ENCODE measurements at places on chromosomes 11 and 22. TPM values are rescaled to one million over a fixed set of nuclear protein-coding genes. Genes with fewer than 3 reads are reported as not detected.

GRCh38 chr11:106495046-106495445 lies 417.6 kb downstream of the AASDHPPT start:
- DNase-seq, result no peak

- no peak for DNase-seq
Observed at GRCh38 chr22:31943206-31943977, 943 bp upstream of the YWHAH start.

The OR4D5 gene
- not detected for total RNA-seq

The STK33 gene
- 0.65 TPM for total RNA-seq

The MYEOV gene
- total RNA-seq, result not detected

GRCh38 chr11:8110396-8110795 lies 29.4 kb downstream of the TUB start:
- no peak for DNase-seq

The TTC36 gene
- total RNA-seq, result 1.6 TPM

The ZNF70 gene
- 1.3 TPM for total RNA-seq

- DNase-seq, result no peak
Observed at GRCh38 chr11:107956543-107956942, 28.3 kb downstream of the RAB39A start.

The HPX gene
- total RNA-seq, result not detected

DNA sequence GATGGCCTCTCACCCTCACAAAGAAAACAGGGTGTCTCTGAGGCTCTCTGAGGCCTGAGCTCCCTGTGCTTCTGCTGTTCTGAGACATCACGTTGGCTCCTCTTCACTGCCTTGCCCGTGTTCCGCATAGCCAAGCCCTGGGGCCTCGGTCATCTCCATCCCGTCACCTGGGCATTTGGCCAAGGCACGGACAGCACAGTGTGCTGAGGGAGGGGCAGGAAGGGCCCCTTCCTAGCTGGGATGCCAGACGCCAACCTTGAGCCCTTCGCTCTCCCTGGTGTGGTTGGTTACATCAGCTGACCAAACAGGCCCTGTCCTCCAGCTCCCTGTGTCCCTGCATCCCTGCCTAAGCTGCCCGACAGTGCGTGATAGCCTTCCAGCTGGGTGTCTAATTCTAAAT lies 25.9 kb downstream of the MOV10L1 start:
- DNase-seq, result peak; percentile 85

DNA sequence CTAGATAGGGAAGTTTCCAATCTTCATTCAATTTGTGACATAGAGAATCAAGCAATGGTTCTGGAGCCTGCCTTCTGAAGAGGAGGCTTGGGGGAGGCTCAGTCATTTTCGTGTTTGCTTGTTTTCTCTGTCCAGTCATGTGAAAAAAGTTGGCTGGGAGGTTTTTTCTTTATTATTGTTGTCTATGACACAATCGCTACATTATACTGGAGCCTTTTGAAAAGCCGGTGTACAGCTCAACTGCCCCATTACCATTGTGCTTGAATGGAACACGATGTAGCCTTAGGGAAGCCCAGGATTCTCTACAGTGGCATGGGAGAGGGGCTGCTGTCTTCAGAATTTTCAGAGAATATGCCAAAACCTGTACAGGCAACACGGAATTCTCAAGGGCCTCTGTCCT lies 57.9 kb upstream of the NCAM1 start:
- DNase-seq, result no peak

The SGSM1 gene
- 1.5 TPM for total RNA-seq

The OR4A16 gene
- total RNA-seq, result not detected

The OLFML1 gene
- total RNA-seq, result under 0.01 TPM

DNA sequence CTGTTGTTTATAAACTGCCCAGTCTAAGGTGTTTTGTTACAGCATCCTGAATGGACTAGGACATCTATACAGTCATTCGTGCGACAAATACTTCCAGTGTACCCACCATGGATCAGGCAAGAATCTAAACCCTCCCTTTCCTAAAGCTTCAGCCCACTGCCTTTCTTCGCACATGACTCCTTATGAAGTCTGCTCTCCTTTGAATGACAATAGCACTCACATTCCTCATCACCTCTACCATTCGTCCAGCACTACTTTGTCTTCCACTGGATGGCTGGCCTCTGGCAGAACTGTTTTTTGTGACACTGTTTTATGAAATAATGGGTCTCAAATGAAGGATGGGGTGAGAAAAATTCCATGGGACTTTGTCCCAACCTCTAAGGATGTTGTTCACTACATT lies 89.8 kb upstream of the LIN7C start:
- DNase-seq, result no peak

- DNase-seq, result no peak
Observed at GRCh38 chr11:46969379-46969778, 32.8 kb downstream of the CSTPP1 start.

DNA sequence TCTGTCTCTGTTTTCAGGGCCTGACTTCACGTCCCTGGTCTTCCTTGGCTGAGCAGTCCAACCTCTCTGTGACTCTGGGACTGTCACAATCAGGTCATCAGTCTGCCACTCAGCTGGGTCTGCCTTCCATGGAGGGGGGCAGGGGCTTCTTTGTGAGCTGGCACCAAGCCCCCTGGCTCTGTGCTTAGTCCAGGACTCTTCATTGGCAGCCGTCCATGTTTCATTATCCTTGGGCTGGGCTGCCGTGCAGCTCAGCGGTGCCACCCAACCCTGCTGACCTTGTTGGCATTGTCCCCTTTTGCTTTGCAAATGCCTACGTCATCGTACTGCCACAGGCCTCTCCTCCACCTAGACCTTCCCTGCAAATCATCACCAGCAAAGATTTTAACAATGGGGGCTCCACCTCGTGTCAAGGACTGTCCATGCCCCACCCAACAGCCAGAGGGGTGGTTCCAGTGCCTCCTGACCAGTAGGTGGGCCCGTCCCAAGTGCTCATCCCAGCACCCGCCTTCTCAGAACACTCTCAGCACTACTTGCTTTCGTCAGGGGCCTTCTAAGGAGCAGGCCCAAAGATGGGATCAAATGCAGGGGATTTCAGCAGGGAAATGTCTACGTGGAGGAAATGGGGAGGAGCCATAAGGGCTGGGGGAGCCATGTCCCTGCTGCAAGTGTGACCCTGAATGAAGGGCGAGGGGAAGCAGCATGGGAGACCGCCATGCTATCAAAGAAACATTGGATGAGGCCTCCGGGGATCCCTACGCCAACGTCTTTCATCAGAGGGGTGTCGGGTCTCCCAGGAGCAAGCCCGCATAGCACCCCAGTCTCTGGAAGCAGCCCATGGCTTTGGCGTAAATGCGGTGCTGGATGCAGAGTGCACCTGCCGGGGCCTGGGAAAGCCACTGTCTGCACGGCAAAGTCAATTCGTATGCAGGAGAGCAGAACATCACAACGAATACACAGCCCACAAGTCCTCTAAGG lies 18.2 kb downstream of the KRTAP5-6 start:
- DNase-seq, result no peak

The FGF4 gene
- total RNA-seq, result not detected

DNA sequence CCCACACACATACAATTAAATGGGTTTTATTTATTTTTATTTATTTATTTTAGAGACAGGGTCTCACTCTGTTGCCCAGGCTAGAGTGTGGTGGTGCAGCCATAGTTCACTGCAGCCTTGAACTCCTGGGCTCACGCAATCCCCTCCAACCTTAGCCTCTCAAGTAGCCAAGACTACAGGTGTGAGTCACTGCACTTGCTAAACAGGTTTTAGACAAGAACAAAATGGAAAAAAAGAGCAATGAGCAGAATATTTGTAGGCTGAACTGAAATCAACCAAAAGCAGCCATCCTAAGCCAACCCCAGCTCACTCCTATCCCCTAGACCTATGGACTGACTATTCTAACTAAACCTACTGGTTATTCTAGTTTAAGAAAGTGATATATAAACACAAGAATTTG lies 37.8 kb downstream of the MRE11 start:
- no peak for DNase-seq

DNA sequence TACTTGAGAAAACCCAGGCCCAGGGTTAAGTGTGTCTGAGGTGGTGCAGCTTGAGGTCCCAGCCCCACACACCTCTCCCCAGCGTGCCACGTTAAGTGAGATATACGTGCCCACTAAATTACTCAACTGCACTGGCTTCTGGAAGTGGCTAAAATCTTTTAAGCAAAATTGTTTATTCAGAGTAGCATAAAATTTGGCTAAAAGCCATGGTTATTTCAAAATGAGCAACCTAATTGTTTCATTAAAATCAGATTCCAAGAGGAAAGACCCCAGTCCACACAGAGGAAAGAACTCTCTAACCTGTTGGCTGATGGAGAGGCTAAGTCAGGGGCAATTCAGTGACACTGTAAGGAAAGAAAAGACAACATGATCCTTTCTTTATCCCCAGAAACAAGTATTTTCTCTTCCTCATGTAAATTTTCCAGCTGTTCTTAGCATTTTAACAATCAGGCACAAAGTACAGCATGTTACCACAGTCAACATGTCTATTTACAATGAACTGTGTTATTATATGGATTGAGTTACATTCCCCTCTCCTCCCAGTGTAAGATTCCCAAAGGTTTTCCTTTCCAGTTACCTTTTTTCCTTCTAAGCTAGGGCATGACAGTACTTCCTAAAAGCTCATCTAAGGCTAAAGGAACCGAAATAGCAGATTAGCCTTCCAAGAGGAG lies 26.6 kb downstream of the NUP50 start:
- DNase-seq, result no peak

The C11orf87 gene
- not detected for total RNA-seq

DNA sequence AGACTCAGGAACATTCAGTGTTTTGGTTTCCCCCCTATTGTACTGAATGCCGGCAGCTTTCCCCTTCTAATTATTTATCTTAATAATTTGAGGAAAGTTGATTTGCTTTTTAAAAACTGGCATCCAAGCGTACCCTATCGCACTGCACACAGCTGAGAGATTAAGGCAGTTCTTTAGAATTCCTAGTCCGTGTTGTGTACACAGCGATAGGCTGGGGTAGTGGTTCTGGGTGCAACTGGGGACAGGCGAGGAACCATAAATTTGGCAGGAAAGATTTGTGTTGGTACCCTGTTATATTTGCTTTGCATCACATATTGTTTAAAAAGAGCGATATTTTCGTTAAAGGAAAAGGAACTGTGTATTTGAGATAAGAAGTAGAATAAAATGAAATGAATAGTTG lies 39.2 kb downstream of the PTPRJ start:
- no peak for DNase-seq

GRCh38 chr22:31749636-31750364 lies at the start of gene PRR14L:
Gene PRR14L (minus strand): TSS chr22:31750132. CDS start chr22:31738860, 11,272 bp downstream.
- peak; percentile 95 for DNase-seq

The CASP5 gene
- total RNA-seq, result not detected

GRCh38 chr11:61026121-61027031 lies 54.9 kb downstream of the CD6 start:
- no peak for DNase-seq

The MUC5AC gene
- total RNA-seq, result not detected

The DGKZ gene
- 44.7 TPM for total RNA-seq

Measured in lung microvascular endothelial cell (primary cell).